ENCODE measurements at places on chromosomes 3 and 15.

GRCh38 chr15:78620021-78620526, 722 bp downstream of the CHRNA3 start:
- DNase-seq: no peak

DNA sequence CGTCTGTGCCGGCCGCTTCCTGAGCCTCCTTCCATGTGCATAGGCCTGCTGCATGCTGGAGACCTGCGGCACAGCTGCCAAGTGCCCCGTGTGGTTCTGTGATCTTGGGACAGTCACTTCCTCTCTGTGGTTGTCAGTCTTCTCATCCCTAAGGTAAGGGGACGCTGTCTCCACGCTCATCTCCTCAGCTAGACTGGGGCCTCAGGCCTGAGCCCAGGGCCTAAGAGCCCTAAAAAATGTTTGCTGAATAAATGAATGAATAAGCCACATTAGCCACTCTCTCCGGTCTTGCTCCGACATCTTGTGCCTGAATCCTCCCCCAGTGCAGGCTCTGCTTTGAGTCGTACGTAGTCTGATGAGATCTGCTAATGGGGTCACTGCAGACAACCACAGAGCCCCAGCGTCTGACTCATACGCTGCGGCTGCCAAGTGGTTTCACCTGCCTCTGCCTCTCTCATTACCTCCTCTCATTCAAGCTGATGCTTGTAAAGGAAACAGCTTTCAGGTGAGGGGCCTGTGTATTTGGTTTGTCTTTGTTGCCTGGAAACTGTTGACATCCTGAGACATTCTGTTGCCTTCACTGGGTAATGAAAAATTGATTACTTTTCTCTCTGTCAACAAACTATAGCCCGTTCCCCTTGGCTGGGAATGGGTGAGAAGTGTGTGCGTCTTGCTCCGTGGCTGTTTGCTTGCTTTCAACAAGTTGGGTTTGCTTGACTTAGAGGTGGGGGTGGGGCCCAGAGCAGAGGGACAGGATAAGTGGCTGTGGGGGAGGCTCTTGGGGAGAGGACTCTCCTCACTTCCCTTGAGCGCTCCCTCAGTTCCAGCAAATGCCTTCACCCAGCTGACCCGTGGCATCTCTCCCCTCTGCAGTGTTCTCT, 15.9 kb downstream of the RPLP1 start:
- DNase-seq: peak; percentile 90

DNA sequence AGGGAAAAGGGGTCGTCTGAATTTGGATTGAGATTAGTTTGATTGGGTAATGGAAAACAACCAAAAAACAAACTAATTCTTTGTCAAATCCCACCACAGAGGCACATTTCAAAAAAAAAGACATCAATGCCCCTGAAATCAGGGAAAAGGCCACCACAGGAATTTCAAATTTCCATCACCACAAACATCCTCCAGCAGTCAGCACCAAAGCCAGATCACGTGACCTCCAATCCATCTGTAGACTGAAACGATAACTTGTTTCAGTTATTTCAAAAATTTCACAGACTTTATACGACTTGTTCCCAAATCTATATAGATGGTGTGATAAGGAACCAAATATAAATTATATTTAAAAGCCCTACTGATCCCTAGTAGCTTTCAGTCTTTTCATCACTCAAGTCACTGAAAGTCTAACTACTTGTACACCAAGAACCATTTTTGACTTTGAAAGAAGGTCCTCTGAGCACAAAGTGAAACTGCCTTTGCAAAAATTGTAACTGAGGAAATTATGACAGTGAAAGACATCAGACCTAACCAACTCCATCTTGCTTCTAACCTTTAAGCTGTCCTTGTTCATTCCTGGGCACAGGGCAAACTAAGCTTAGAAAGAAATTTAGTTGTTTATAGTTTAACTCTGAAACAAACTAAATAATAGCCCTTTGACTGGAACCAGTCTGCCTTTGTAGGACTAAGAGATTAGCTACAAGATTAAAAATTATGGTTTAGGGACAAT, 48.1 kb upstream of the PLCL2 start:
- DNase-seq: no peak

DNA sequence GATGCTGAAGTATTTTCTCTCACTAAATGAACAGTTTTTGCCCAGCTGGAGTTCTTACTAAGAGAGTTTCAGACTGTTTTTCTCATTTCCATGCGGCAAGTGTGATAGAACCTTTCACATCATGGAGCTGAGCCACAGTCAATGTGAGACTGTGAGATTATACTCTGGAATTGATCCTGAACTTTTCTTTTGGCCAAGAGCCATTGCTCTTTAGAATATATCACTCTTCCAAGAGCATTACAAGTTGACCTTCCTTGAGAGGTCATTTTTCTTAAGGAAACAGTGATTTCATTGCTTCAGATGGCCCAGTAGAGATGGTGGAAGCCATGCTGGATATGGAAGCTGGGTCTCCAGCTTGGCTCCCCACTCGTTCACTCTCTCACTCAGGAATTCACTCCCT, 212.9 kb upstream of the UMPS start:
- no peak for DNase-seq

DNA sequence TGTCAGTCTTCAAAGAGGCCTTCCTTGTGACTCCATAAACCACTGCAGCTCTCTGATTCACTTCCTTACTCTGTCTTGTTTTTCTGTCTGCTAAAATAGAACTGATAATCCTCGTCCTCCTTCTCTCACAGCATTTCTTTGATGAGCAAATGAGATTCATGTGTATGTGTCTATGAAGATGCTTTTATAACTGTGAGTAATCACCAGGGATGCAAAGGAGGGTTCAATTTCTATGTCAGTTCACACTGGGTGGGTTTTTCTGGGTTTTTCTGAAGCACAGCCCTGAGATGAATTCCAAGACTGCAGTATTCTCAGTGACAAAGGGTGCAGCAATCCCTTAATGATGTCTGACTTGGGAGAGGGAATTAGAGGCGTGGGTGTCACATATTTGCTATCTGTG, 746.6 kb upstream of the CFAP20DC start:
- no peak for DNase-seq

GRCh38 chr3:59289831-59290230, 240.0 kb upstream of the CFAP20DC start:
- no peak for DNase-seq

DNA sequence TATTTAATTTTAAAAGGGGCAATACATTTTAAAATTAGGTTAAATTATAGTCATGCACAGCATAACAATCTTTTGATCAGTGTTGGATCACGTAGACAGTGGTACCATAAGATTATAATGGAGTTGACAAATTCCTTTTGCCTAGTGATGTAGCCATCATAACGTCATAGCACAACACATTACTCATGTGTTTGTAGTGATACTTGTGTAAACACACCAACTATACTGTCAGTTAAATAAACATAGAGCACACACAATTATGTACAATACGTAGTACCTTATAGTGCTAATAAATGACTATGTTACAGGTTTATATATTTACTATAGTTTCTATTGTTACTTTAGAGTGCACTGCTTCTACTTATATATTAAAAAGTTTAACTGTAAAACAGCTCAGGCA, 31.2 kb downstream of the FOXB1 start:
- no peak for DNase-seq

DNA sequence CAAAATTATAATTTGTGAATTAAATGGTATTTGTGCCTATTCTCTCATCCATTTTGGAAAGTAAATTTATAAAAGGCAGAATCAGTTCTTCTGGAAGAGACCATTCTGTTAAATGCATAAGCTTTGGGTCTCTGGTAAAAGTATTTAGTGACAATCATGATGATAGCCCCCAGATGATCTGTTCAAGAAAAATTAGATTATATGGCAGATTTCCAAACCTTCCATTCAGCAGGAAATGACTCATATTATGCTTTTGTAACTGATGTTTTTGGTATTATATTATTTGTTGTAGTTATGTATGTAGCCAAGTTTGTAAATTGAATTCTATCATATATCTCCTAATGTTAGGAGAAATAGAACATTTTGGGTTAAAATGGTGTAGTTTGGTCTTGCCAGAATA, 340.8 kb upstream of the DPH6 start:
- no peak for DNase-seq

GRCh38 chr15:50685191-50685975, 1.2 kb downstream of the TRPM7 start:
- no peak for DNase-seq

- DNase-seq: no peak
Observed at GRCh38 chr3:108505811-108506210, 4.6 kb downstream of the MYH15 start.

DNA sequence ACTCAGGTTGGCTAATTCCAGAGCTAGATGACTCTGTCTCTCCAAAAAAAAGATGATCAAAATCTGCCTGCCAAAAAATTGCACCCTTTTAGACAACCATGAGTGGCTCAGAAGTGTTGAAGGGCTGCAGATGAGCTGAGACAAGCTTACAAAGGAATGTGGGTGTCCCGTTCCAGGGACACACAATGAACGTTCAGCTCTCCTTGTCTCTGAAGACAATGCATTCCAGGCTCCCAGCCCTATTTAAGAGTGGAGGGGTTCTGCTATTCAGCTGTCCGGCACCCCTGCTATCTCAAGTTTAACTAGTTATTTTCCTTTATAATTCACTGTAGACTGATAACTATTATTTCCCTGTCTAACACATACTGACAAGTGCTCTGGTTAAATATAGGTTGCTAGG, 355.1 kb upstream of the WNT5A start:
- no peak for DNase-seq

DNA sequence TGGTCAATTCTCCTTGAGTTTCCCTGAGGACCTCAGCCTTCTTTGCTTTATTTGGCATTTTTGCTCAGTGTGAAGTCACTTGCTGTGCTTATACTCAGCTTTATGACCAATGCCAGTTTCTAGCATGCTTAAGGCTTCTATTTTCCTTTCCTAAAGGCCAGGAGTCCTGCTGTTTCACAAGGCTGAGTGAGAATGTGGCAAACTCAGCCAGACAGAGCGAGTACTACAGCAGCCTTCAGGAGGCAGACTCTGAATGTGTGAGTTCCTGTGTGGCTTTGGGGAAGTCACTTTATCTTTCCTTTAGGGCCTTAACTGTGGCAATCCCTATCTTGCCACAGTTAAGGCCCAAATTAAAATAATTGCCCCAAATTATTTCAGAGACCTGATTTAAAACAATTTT, 213.2 kb upstream of the MRPL3 start:
- no peak for DNase-seq

GRCh38 chr15:71480556-71480955, 329.8 kb upstream of the NR2E3 start:
- DNase-seq: no peak

DNA sequence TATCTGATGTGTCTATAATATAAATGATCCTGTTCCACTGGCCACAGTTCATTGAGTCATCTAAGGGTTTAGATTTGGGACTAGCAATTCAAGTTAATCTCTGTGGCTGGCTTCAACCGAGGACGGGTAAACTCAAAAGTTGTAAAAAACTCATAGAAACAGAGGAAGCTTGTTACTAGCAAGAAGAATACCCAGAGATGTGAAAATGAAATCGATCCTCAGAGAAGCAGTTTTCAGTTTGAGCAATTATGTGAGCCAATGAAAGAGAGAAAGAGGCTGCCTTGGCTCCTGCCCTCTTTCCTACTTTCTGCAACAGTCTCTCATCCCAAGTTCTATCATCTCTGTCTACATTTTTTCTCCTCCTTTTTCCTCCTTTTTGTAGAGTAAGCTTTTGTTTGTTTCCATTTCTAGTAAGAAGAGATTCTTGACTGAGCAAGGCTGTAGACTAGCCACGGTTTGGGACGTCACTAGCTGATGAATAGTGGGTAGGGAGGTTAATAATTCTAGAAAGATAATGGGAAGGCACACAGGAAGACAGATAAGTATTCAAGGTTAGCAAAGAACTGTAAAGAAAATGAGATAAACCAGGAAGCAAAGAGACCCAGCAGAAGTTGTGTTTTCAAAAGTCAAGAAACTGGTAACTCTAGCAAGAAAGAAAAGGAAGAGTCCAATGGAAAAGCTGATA, 298.9 kb upstream of the NR2F2 start:
- no peak for DNase-seq

- DNase-seq: no peak
Observed at GRCh38 chr15:69666441-69666882, 213.8 kb downstream of the RPLP1 start.

- no peak for DNase-seq
Observed at GRCh38 chr3:163438760-163439159, 1639.5 kb downstream of the SI start.

DNA sequence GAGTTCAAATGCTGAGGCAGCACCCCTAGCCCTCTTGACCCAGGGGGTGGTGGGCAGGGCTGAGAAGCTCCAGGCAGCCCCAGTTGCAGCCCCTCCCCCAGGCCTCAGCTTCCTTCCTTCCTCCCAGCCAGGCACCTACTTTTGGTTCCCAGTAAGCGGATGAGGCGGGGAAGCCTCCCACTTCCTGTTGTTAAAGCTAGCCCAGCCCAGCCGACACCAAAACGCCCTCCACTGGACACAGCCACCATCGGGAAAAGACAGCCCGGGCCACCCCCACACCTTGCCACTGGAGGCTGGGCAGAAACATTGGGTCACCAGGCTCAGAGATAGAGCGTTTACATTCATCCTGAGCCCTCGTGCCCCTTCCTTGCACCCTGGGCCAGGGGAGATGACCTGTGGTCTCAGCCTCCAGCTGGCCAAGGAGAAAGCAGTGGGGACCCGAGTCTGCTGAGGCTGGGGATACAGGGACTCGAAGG, 3.5 kb downstream of the DUSP7 start:
- no peak for DNase-seq

DNA sequence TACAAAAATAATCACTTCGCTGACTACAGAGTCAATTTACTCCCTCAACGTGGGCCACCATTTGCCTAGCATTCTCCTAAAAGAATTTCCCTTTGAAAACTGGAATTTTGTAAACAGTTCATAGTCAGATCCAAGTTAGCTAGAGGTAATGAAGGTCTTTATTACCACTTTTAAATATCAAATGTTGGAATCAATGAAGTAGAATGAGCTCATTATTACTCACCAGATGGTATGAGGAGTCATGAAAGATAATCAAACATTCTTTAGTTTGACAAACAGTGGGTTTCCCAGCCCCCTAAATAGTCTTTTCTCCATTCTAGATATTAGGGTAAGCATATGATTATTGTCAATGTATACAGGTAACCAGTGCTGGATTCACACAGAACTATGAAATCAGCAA, 455.7 kb upstream of the THBS1 start:
- DNase-seq: no peak

Data from NCI-H187 treated with DMSO at 0.1 percent for 48 hours (cell line).